ENCODE measurements at places on chromosomes 4 and X.
A peak's percentile ranks its signal among the peaks of the same experiment; 100 is the strongest.

GRCh38 chrX:67546496-67547423 lies 2.9 kb downstream of the AR start:
- peak; percentile 0 for DNase-seq

- no peak for DNase-seq
These were observed 167.6 kb downstream of the DKK2 start for GRCh38 chr4:106868381-106869035.

DNA sequence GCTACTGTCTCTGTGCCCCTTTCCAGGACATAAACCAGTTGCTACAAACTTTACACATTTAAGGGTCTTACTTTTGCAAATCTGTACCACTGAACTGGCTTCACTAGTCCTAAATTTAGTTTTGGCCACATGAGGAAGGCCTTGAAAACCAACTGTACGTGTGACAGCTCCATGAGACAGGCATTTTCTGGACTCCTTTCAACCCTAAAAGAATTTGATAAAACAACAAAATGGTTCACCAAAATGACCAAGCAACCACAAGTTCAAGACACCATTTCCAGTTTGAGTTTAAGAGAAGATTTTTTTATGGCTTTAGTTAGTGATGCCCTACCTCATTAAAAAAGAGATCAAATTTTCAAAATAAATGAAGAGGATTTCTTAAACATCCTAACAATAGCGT lies 246.4 kb downstream of the ZNF674 start:
- DNase-seq, result no peak

GRCh38 chr4:101201421-101201820 lies 145.9 kb downstream of the PPP3CA start:
- DNase-seq, result no peak

- no peak for DNase-seq
These were observed 33.0 kb downstream of the PLAC1 start for GRCh38 chrX:134625315-134625718.

DNA sequence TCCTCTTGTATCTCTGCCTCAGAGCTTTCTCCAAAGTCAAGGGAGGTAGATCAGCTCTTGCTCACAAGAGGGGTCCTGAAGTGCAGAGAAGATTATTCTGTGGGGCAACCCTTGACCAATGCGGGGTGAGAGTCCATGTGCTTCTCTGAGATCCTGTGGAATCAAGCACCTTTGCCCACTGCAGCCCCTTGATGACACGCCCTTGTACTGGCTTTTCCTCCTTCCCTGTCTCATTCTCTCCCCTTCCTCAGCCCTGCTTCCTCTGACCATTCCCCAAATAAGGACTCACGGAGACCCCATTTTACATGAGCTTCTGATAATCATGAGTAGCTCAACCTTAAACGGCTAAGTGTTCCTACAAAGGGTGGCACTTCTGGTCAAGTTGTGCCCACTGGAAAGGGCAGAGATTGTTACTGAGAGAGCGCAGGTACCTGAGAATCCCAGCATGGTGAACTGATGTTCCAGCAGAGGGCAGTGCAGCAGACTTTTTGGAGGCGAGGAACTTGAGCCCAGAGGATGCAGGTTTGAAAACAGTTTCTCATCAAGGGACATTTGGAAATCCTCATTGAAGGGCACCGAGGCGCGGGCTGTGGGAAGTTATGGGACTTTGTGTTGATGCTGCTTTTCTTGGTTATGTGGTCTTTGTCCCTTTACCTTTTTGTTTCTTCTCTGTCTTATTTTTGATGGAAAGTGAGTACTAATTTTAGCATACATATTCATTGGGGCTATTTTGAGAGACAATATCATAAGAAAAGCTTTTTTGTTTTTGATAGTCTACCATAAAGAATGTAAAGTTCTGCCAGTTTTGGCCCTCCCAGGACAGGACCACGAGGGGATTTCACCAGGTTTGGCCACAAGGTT lies 201.3 kb downstream of the RBM46 start:
- peak; percentile 28 for DNase-seq

DNA sequence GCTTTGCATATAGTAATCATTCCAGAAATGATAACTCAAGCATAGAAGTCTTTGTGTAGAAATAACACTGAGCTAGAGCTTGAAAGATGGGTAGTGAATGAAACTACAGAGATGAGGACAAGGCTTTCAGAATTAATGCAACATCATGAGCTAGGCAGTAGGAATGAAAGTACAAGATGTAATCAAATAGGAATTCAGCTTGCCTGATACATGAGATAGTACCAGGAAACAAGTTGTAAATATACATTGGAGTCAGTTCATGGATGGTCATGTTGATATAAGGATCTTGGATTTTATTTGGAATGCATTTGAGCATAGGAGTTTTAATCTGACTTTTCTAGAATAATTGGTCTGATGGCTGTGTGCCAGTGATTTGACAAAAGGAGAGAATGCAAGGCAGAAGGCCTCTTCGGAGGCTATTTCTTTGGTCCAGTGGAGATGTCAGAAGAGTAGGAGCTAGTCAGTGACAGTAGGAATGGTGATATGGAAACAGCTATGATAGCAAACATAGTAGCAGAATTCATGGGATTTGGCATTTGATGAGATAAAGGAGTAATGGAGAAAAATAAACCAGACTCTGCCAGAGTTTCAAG lies 206.4 kb upstream of the PACRGL start:
- DNase-seq, result no peak

DNA sequence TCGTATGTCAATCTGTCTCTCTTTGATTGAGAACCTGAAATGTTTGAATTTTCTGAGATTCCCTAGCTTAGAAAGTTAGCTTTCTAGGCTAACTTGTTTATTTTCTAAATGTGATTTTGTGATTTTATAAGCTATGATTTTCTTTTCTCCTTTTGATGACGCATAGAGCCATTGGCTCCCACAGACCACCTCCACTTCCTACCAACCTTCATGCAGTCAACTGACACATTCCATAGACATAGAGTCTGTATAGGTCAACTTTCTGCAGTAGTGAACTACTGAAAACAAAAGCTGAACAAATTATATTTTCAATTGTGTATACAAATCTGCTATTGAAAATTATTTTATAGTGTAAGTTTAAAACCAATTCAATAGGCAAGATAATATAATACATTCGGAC lies 2.8 kb upstream of the SULT1B1 start:
- no peak for DNase-seq

DNA sequence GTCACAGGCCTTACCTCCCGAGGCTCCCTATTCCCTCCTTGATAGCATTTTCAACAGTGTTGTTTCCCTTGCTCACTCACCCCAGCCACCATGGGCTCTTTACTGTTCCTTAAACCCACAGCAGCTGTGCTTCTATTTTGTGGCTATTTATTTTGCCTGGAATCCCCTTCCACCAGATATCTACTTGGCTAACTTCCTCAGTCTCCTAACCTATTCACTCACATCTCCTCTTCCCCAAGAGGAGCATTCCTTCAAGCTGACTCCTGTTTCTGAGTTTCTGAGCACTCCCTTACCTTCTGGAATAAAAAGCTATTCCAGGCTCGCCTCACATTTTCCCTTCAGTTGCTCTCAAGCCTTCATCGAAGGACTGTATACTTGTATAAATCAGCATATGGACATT lies 50.5 kb downstream of the CXCL1 start:
- no peak for DNase-seq

DNA sequence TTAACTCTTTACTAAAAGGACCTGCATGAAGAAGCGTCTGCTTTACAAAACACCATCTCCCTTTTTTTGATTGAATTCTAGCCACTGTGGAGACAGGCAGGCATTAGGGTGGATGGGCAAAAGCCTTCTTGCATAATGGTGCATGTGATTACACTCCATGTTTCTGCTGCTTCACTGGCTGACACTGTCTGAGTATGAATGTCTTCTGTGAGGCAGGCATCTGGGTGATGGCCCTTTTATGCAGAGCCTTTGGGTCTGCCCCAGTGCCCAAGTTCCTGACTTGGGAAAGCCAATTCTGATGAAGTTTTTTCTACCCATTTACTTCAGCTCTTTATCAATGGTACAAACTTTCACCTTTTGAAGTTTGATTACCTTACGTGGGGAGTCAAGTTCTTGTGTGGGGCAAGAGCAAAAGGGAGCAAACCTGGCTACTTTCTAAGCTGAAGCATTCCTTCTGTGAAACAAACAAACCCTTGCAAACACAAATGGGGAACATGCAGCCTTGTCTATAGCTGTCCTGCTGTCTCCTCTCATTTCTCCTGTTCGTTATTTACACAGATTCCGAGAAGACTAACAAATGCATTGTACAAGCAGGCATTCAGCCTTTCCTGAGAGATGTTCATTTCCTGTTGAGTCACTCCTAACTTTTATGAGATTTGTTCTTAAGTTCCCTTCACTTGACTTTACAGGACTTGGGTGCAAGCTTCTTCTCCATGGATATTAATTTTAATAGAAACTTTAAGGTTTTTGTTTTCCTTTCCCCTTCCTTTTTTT lies 301.9 kb downstream of the TLL1 start:
- no peak for DNase-seq

- no peak for DNase-seq
These were observed 19.7 kb downstream of the OCRL start for GRCh38 chrX:129559783-129560182.

DNA sequence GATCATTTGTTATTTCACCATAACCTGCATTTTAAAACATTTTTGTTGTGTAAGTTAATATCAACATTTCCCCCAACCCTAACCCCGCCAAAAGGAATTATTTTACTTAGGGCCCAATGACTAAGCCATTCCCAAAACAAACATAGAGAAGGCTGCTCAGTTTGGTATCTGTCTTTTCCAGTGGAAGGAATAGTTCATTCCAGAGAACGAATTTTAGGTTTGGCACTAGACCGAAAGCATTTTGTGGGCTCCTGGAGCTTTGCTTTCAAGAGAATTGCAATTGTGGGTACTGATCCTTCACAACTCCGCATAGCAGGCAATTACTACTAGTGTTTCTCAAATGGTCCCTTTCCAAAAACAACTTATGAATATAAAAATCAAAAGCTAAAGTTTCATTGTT lies 226.7 kb upstream of the MAD2L1 start:
- no peak for DNase-seq

- DNase-seq, result no peak
These were observed 82.5 kb downstream of the PPEF1 start for GRCh38 chrX:18789916-18790315.

- DNase-seq, result no peak
These were observed 46.8 kb upstream of the F9 start for GRCh38 chrX:139483699-139484098.

DNA sequence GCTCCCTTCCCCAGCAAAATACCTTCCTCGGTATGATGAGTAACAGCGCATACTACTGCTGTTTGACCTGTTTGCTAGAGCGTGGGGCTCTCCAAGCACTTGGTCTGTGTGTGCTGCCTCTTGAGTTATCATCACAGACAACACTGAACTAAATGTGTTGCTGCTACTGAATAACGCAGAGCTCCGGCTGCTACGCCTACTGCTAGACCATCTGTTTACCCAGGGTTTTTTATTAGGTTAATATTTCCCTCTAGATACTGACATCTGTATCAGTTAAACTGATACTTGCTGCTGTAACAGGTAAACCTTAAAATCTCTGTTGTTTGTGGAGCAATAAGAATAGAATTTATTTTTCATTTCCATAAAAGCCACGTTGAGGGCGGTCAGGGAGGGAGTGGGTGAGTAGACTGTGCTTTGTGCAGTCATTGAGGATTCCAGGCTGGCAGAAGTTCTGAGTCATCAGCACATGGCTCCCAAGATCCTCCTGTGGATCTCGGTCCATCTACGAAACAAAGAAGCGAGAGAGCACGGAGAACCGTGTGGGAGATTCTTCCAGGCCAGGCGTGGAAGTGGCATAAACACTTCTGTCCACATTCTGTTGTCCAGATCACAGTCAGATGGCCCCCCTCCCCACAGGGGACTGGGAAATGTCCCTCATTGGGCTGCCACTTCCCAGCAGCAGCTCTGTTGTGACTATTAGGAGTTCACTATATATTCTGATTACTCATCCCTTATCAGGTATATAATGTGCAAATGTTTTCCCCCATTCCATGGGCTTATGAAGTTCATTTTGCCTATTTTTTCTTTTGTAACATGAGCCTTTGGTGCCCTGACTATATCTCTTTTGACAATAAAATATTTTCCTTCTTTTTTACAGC lies 14.1 kb downstream of the GRK4 start:
- no peak for DNase-seq

DNA sequence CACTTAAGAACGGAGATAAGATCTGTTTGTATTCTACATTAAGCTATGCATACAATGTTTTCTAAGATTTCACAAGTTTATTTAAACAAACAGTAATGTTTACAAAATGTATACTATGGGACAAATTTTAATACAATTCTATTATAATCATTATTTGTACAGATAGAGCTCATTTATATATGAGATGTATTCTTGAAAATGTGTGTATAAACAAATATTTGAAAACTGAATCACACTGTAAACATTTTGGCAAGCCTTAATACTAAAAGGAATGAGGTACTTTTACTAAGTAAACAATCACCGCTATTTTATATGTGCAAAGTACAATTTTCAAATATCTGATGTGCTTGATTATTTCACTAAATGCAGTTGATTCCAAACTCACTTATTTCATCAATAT lies 119.2 kb upstream of the MAB21L2 start:
- no peak for DNase-seq

DNA sequence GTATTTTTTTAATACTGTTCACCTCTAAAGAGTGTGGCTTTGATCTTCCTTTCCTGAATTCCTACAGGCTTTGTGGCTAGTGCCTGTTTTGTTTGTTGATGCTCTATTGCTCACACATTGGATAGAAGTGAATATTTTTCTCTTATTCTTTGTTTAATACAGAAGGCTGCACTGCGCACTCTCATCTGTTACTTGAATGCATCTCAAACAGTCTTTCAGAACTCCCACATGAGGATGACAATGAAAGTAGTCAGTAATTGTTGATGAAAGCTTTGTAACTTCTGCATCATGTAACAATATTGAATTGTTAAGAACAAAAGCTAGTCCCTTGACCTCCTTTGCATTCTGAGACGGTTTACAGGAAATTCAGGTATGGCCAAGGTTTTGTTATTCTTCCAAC lies 29.1 kb upstream of the GALNT7 start:
- DNase-seq, result no peak

DNA sequence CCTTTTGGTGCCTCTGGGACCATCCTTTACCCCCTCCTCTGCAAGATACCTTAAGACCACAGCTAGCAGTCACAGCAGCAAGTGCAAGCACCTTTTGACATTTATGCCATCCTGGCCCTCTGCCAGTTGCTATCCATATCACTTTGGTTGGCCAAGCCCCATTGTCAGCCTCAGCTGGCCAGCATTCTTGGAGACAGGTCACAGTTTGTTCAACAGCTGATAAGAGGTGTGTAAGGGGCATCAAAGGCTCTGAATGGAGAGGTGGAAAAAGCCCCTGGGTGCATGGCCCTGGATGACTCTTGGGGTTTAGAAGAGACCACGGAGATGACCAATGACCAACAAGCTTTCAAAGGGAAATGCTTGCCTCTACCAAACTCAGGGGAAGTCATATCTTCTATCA lies 133.6 kb upstream of the MAMLD1 start:
- DNase-seq, result no peak

DNA sequence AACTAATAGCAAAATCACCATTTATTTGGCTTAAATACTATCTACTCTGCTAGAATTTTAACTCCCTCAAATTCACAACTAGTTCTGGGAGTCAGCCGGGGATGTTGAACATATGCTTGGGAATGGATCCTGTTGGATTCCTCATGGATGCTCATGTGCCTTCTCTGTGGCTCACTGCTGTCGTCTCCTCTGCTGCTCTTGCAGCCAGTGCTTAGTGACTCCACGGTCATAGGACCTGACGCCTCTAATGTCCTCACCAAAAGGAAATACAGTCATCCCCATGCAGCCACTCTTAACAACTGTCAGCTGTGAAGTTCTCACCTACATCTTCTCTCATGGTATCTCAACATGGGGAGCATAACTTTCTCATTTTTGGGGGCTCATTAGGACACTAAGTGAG lies 59.4 kb downstream of the HMGB2 start:
- DNase-seq, result no peak
